ENCODE measurements at places on chromosomes 6 and 20.

- DNase-seq, result no peak
These were observed 12.5 kb downstream of the SIRT5 start for GRCh38 chr6:13586603-13587542.

DNA sequence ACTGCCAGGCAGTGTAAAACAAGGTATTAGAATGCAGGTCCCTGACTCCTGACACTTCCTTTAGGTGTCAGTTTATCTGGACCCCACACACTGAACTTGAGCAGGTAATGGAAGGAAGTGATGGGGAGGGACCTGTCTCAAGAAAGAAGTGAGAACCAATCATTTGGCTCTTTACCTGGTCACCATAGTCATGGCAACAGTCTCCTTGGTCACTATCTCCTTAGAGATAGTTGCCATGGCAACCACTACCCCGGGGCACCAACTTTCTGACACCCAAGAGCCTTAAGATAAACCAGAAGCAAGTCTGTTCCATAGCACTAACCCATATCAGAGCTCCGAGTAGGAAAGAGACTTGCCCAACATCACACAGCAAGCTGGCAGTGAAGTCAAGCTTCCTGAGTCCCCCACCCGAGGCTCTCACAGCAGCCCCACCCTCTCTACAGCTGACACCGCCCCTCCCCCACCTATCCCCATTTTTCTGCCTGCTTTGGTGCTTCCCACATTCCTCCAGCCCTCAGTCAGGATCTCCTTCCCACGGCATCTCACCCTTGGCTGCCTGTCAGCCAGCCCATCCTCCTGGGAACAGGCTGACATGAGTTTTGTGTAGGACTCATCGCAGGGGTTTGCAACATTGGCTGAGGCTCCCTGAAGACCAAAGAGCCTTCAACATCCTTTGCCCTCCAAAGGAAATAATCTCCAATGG lies 16.3 kb upstream of the HM13 start:
- no peak for DNase-seq

DNA sequence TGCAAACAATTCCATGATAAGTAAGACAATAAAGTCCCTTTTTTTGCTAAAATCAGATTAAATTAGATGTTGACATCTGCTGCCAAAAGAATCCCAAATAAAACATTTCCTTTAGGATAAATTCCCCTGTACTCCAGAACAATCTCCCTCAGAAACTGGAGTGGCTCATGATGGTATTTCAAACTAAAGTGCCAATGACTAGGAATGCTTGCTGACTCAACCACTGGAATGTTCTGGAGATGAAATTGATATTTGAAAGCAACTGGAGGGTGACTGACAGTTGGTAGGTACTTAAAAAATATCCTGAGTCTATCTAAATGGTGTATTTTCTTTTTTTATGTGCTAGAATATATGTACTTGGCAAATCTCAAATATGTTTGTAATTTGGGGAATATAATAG lies 350.1 kb upstream of the TSHZ2 start:
- no peak for DNase-seq

- DNase-seq, result no peak
These were observed 80.9 kb upstream of the AFDN start for GRCh38 chr6:167745670-167746389.

GRCh38 chr6:96015518-96016333 lies at the start of gene FUT9:
Gene FUT9, plus strand, starts transcription at chr6:96015974. Its CDS starts 187,182 bp downstream, at chr6:96203156.
- no peak for DNase-seq

DNA sequence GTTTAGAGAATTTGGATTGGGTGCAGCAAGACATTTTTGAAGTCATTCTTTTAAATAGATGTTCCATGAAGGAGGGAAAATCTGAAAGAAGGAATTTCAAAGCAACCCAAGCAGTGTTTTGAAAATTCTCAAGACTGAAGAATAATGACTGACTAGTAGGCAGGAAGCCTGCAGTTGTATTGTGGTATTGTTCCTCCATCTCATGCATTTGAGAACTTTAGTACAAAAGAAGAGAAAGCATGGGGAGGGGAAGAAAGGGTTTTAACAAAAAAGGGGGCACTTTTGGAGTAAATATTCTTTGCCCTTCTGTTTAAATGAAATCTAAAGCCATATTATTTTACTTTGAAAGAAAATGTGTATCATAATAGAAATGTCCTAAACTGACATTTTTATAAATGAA lies 6.6 kb downstream of the NCOA3 start:
- DNase-seq, result no peak

GRCh38 chr6:165939601-165940290 lies 227.9 kb downstream of the TBXT start:
- DNase-seq, result no peak

DNA sequence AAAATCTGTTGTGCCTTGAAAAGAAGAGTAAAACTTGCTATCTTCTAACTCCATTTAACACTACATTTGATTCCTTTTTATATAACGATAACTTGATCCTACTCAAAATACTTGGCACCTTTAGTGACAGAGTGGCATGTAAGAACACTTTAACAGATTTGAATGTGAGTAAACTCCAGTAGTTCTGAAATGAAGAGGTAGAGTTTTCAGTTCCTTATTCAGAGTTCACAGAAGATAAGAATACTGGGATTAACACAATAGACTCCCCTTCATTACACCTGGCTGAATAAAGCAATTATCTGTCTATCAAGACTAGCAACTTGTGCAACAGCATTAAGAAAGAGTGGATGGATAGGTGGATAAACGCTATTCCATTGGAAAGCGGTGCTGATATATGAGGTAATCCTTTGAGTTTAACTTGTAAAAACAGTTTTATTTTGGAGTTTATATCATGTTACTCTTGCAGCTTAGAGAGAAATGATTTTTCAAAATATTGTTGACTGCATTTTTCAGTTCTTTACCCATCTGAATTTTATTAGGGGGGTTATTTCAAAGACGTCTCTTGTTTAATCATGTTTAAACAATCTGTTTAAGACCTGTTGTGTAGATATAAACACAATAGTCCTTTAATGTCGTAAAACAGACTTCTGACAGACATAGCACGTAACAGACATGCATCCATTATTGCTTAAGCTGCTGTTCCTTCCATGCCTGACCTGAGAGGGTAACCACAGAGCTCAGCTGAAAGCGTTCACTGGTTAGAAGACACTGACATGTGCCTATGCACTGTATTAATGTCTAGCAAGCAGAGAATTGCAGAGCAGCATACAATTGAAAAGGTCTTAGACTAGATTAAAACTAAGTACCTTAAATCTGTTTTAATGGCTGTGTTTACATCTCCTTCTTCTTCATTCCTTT lies 102.4 kb upstream of the SUPT3H start:
- DNase-seq, result no peak

- no peak for DNase-seq
These were observed 69.5 kb downstream of the CYP39A1 start for GRCh38 chr6:46583081-46583480.

DNA sequence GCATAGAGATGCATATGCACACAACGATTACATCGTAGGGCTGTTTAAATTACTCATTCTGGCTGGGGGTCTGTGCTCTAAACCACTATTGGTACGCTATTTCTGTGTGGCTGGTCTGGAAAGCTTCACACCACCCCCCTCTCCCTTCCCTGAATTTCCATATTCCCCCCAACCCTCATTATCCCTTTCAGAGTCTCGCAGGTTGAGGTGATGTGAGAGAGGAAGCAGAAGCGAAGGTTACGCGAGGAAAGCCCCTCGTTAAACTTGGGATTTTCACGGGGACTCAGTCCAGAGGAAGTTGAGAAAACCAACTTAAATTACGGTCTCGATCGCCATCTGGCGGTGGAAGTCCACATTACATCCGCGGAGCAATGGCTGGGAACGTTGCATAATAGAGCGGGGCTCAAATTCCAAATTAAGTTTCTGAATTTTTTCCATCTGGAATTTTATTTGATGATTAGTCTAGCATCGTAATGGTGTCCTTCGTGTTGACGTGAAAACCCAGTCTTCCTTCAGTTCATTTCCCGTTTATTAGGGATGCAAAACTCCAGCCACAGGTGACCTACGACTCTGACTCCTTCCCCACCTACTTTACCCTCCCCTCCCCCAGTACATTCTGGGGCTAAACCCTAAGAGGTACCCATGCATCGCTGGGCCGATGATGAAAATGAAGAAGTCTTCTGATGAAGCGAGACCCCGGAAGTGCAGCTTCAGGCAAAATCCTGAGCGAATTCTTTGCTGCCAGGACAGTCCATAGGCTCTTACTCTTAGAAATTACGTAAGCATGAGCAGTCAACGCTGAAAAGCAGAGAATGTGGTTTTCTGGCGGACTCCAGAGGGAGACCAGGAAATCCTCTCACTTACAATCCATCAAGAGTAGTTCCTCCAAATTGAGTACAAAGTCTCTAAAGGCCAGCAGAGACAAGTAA lies 19.7 kb downstream of the HLA-DOB start:
- DNase-seq, result peak; percentile 71

GRCh38 chr6:159440349-159440748 lies 252.7 kb downstream of the SOD2 start:
- no peak for DNase-seq

GRCh38 chr6:129104131-129104530 lies 221.2 kb downstream of the LAMA2 start:
- DNase-seq, result no peak

GRCh38 chr20:1119128-1119505 lies 715 bp downstream of the PSMF1 start:
- peak; percentile 31 for DNase-seq

GRCh38 chr20:51412333-51412871 lies 130.1 kb downstream of the NFATC2 start:
- no peak for DNase-seq
